NCI-H748 treated with DMSO at 0.1 percent for 48 hours (cell line): ENCODE measurements at places on chromosomes 16 and 17.

- no peak for DNase-seq
Measured at GRCh38 chr16:85249418-85250146, 137.3 kb upstream of the CIBAR2 start.

GRCh38 chr17:66691644-66692420 lies 143.1 kb upstream of the CACNG5 start:
- DNase-seq: peak; percentile 61

GRCh38 chr16:86939609-86940008 lies 361.3 kb downstream of the FOXL1 start:
- DNase-seq: no peak

- no peak for DNase-seq
Measured at GRCh38 chr16:88058136-88058535, 106.9 kb downstream of the BANP start.

GRCh38 chr17:82234211-82235055 lies 5.6 kb downstream of the SLC16A3 start:
- DNase-seq: no peak

DNA sequence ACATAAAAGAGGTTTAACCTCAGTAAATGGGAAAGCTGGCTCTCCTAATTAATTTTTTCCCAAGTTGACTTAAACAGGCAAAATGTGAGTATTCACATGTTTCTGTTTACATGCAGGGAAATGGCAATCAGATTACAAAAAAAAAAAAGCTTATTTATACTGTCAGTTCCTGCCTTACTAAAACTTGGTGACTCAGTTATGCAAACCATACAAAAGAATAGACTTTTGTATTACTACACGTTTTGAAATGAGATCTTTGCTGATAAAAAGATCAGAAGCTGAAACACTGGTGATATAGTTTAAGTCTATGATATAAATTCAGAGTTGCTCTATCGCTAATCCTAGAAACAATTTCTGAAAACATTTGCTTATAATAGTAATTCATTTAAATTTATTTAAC lies 9.4 kb upstream of the KCNJ2 start:
- no peak for DNase-seq

DNA sequence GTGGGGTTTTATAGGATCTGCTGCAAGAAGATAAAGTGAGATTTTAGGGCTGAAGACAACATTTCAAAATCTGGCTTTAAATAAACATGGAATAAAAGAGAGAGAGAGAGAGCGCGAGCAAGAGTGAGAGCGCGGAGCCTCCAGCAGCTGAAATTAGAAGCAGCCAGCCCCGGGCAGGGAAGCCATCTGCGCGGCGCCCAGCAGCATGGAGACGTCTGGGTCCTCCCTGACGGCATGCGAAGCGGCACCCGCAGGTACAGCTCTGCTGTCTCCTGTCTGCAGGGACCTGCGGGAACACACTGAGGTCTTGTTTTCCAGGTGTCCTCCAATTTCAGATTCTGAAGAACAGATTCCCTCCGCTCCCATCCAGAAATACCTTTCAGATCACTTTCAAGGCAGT lies 7.9 kb upstream of the BAIAP2 start:
- no peak for DNase-seq

GRCh38 chr17:6162892-6163291 lies 92.7 kb downstream of the WSCD1 start:
- no peak for DNase-seq

DNA sequence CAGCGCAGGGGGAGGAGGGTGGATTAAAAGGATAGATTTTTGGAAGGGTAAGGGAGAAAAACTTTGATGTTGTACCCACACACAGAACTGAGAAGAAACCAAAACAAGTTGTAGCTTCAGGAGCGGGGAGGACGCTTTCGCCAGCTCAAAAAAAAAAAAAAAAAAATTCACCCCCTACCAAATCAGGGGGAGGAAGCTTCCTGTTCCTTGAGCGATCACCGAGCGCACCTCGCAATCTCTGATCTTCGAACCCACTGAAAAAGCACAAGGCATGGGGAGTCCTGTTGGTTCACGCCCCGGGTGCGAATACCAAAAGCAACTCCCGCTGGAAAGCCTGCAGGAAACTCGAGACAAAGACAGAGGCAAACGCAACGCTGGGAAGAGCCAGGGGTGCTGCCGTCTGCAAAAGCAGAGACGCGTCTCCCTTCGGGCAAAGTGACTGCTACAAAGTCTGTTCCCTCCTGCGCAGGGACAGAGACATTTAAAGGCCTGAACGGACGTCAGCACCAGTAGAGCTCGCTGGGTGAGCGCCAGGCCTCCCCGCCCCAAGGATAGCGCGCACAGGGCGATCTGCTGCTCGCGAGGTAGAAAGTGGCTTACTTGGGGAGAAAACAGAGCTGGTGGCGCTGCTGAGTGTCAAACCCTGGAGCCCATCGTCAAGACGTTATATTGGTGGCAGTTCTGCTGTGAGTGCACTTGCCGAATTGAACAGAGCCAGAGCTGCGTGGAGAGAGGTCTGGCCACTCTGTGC lies 190.4 kb downstream of the USP22 start:
- DNase-seq: peak; percentile 77

- DNase-seq: peak; percentile 81
Measured at GRCh38 chr16:77905374-77905920, 116.9 kb upstream of the CLEC3A start.
